Stomach (tissue), 19 donors: ENCODE measurements at places on chromosomes 12 and 14.
A peak's percentile ranks its signal among the peaks of the same experiment; 100 is the strongest.

GRCh38 chr12:21334771-21335325 is at the start of gene SLCO1A2:
TSS of gene SLCO1A2 (minus strand) at chr12:21334917. CDS start at chr12:21334647, 270 bp downstream.
- no peak within 1 kb of the TSS for H3K4me3 ChIP-seq
- no peaks in the 10 kb centered on the region for H3K4me1 ChIP-seq
- no peaks in the 10 kb centered on the region for H3K36me3 ChIP-seq
- DNase-seq: no peak
- H3K27ac ChIP-seq: no peak within 1 kb of the TSS
- no peaks in the 10 kb centered on the region for H3K27me3 ChIP-seq

GRCh38 chr12:49877066-49877465 is 26.6 kb downstream of the FAIM2 start:
- no peak overlapping the region for H3K27ac ChIP-seq
- H3K36me3 ChIP-seq: no peaks in the 10 kb centered on the region
- DNase-seq: no peak
- H3K4me3 ChIP-seq: no peak overlapping the region
- H3K27me3 ChIP-seq: no peaks in the 10 kb centered on the region

- H3K4me3 ChIP-seq: no peak overlapping the region
- no peaks in the 10 kb centered on the region for H3K4me1 ChIP-seq
- no peak for DNase-seq
- no peaks in the 10 kb centered on the region for H3K27me3 ChIP-seq
- no peaks in the 10 kb centered on the region for H3K36me3 ChIP-seq
Observed at GRCh38 chr12:44848703-44849085, 27.4 kb downstream of the NELL2 start.

GRCh38 chr12:124738636-124739467 is 124.8 kb downstream of the SCARB1 start:
- no peaks in the 10 kb centered on the region for H3K36me3 ChIP-seq
- DNase-seq: peak; percentile 85
- peak overlapping the region; percentile 70 for H3K27ac ChIP-seq
- H3K27me3 ChIP-seq: no peaks in the 10 kb centered on the region
- H3K4me1 ChIP-seq: peaks cover 44% of the 10 kb centered on the region

DNA sequence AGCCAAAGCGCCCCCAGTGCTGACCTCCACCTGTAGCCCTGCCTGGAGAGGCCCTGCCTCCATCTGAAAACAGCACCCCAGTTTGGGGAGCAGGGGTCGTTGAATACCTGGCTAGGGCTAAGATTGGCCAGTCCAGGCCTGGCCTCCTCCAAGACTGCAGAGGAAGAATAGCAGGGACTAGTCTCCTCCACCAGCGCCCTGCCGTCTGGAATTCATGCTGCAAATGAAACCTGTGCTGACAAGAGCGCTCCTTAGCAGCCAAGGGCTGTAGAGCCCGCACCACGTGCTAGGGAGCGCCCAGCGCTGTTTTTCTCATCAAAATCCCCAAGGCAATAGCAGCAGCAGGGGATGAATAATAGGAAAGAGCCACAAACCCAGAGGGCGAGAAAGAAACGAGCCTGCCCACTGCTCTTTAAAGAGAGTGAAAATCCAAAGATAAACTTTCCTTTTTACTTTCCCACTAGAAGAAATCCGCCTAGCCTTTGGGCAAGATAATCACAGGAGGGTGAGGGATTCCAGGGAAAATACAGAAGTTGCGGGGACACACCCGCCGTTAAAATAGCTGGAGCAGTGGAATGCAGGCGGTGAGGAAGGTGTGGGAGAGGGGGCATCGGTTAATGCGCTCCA is 3.3 kb downstream of the COL2A1 start:
- H3K27ac ChIP-seq: no peak overlapping the region
- peaks cover 91% of the 10 kb centered on the region for H3K27me3 ChIP-seq
- H3K4me3 ChIP-seq: peak overlapping the region; percentile 56
- peaks cover 52% of the 10 kb centered on the region for H3K4me1 ChIP-seq
- no peaks in the 10 kb centered on the region for H3K36me3 ChIP-seq
- DNase-seq: no peak

- no peaks in the 10 kb centered on the region for H3K27me3 ChIP-seq
- no peak overlapping the region for H3K4me3 ChIP-seq
- no peak for DNase-seq
- H3K36me3 ChIP-seq: peaks cover 33% of the 10 kb centered on the region
Observed at GRCh38 chr12:131140697-131141096, 187.0 kb downstream of the ADGRD1 start.

- H3K27me3 ChIP-seq: no peaks in the 10 kb centered on the region
- no peak for DNase-seq
- H3K27ac ChIP-seq: no peak overlapping the region
- no peaks in the 10 kb centered on the region for H3K36me3 ChIP-seq
- no peak overlapping the region for H3K4me3 ChIP-seq
Observed at GRCh38 chr12:6638305-6638704, 2.5 kb upstream of the LPAR5 start.

DNA sequence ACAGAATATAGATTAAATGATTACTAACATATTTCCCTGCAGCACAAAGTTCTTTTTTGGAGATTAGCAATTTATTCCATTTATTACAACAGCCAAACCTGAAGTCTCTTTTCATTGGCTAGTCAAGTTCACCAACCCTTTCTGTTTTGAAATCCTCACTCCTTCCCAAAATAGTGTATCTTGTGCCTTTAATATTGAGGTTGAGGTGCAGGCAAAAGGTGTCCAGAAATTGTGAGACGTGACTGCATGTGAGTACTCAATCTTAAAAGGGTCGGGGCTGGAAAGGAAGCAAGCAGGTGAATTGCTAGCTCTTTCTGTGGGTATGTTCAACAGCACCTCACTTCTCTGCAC is 11.1 kb upstream of the FOXN3 start:
- no peaks in the 10 kb centered on the region for H3K36me3 ChIP-seq
- no peak overlapping the region for H3K4me3 ChIP-seq
- no peak for DNase-seq
- peak overlapping the region; percentile 69 for H3K27ac ChIP-seq
- H3K4me1 ChIP-seq: peaks cover 26% of the 10 kb centered on the region
- H3K27me3 ChIP-seq: no peaks in the 10 kb centered on the region

DNA sequence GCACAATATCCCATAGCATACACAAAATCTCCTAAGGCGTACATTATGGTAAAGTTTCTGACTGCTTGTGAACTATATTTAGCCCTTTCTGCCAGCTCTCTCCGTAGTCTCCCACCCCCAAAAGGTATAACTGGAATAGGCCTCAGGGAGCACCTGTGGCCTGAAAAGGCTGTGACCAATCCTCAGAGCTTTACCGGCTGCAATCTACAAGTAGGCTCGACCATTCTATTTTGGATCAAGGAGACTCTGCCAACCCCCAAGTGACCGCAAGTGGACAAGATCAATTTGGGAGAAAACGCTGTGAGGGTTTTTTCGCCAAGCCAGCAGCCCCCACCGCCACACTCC is 1.2 kb downstream of the PPTC7 start:
- peak overlapping the region; percentile 99 for H3K27ac ChIP-seq
- DNase-seq: no peak
- H3K27me3 ChIP-seq: no peaks in the 10 kb centered on the region
- peak overlapping the region; percentile 96 for H3K4me3 ChIP-seq
- peaks cover 77% of the 10 kb centered on the region for H3K4me1 ChIP-seq

GRCh38 chr14:69535230-69535848 is 39.3 kb downstream of the CCDC177 start:
- peaks cover 16% of the 10 kb centered on the region for H3K27me3 ChIP-seq
- H3K4me3 ChIP-seq: no peak overlapping the region

DNA sequence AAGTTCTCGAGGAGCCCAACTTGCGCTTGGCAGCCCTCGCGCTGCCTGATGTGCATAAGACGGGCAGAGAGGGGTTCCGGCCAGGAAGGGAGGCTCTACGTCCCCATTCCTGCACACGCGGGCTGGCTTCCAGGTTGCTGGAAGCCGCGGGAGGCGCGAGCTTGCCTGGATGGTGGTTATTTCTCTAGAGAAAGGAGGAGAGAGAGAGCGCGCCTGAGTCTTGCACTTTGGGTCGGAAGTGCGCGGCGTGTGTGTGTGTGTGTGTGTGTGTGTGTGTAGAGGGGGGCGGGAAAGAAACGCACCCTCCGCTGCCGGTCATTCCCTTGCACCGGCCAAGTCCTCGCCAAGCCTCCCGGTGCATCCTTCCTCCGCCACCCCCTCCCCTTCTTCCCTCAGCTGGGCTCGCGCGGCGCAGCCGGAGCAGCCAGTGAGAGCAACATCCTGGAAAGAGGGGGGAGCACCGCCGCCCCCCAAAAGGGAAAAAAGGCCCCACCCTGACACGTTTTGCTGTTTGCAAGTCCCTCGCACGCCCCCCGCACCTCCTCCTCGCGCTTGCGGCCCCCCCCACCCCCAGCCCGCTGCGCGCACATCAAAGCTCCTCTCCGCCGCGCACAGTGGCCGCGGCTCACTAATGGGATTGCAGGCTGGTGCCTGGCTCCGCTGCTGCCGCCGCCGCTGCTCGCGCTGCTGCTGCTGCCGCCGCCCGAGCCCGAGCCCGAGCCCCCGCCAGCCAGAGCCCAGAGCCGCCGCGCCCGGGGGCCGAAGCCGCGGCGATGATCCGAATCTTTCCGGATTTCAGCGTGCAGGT is 4.4 kb upstream of the NPAS3 start:
- H3K4me3 ChIP-seq: peak overlapping the region; percentile 49
- no peaks in the 10 kb centered on the region for H3K36me3 ChIP-seq
- H3K4me1 ChIP-seq: peaks cover 44% of the 10 kb centered on the region
- no peak overlapping the region for H3K27ac ChIP-seq
- H3K27me3 ChIP-seq: peaks cover 77% of the 10 kb centered on the region
- peak; percentile 76 for DNase-seq

GRCh38 chr14:30125322-30125979 is 197.8 kb upstream of the PRKD1 start:
- no peak for DNase-seq
- no peak overlapping the region for H3K4me3 ChIP-seq
- no peak overlapping the region for H3K27ac ChIP-seq

GRCh38 chr12:6708960-6709394 is 8.4 kb upstream of the PIANP start:
- no peak overlapping the region for H3K27ac ChIP-seq
- no peak for DNase-seq
- no peaks in the 10 kb centered on the region for H3K36me3 ChIP-seq
- no peaks in the 10 kb centered on the region for H3K4me1 ChIP-seq
- no peak overlapping the region for H3K4me3 ChIP-seq

- no peaks in the 10 kb centered on the region for H3K27me3 ChIP-seq
- peaks cover 77% of the 10 kb centered on the region for H3K36me3 ChIP-seq
- DNase-seq: no peak
- H3K4me3 ChIP-seq: no peak overlapping the region
- no peaks in the 10 kb centered on the region for H3K4me1 ChIP-seq
- no peak overlapping the region for H3K27ac ChIP-seq
Observed at GRCh38 chr12:56326126-56326525, 7.7 kb downstream of the PAN2 start.

- H3K27ac ChIP-seq: no peak overlapping the region
- no peaks in the 10 kb centered on the region for H3K27me3 ChIP-seq
- DNase-seq: no peak
- no peak overlapping the region for H3K4me3 ChIP-seq
Observed at GRCh38 chr12:93533310-93533709, 39.2 kb upstream of the SOCS2 start.

DNA sequence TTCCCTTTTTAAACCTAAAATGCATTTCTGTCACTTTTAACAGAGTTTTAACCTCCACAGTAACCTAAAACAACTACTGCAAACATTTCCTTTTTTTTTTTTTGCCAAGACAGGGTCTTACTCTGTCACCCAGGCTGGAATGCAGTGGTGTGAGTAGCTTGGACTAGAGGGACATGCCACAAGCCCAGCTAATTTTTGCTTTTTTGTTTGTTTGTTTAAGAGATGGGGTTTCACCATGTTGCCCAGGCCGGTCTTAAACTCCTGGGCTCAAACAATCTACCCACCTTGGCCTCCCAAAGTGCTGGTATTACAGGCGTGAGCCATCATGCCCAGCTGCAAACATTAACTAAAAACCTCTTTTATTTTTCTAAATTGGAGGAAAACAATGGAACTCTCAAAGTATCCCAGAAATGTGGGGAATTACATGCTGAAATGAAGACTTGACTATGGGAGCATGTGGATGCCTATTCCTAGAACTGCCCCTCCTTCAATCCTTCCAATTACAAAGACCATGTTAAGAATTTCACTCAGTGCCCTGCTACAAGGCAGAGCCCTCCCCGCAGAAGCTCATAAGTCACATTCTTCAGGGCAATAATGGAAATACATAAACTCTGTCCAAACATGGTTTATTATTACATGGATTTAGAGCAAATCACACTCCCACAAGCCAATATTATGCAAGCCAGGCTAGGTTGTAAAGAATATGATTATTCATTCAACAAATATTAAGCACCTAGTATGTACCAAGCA is 66.9 kb downstream of the C12orf56 start:
- no peaks in the 10 kb centered on the region for H3K27me3 ChIP-seq
- no peaks in the 10 kb centered on the region for H3K4me1 ChIP-seq
- H3K4me3 ChIP-seq: no peak overlapping the region
- no peak overlapping the region for H3K27ac ChIP-seq
- H3K36me3 ChIP-seq: no peaks in the 10 kb centered on the region

- peak; percentile 77 for DNase-seq
- H3K27me3 ChIP-seq: no peaks in the 10 kb centered on the region
- H3K27ac ChIP-seq: no peak overlapping the region
- no peaks in the 10 kb centered on the region for H3K4me1 ChIP-seq
- H3K36me3 ChIP-seq: peaks cover 3% of the 10 kb centered on the region
Observed at GRCh38 chr12:8108808-8109398, 14.5 kb upstream of the CLEC4A start.

DNA sequence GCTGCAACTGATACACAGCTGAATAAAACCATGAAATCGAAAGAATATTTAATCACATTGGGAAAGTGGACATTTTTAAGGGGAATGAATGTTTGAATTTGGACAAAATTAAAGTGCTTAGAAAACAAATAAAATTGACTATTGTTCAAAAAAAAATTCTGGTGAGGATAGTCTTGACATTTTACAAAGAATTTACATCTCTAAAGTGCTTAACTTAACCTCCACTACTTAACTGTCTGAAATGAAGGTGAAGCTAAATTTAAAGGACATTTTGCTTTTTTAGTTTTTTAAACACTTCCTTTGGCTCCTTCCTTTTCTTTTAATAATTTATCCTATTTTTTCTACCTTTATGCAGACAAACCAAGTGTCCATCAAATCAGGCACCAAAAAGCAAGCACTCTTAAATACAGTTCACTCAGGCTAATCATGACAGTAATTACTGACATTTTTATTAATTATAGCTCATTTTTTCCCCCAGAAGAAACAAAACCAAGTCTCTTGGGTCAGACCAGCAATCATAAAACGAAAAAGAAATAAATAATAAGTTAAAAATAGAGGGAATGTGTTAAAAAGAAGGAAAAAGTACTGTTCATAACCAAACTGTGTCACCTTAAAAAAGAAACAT is 5.7 kb upstream of the CCND2 start:
- no peak overlapping the region for H3K27ac ChIP-seq
- H3K36me3 ChIP-seq: no peaks in the 10 kb centered on the region
- H3K27me3 ChIP-seq: no peaks in the 10 kb centered on the region
